ENCODE measurements at places on chromosomes 2 and 18.
A peak's percentile ranks its signal among the peaks of the same experiment; 100 is the strongest.

GRCh38 chr2:239876271-239876947, 148.7 kb downstream of the NDUFA10 start:
- no peak for DNase-seq

DNA sequence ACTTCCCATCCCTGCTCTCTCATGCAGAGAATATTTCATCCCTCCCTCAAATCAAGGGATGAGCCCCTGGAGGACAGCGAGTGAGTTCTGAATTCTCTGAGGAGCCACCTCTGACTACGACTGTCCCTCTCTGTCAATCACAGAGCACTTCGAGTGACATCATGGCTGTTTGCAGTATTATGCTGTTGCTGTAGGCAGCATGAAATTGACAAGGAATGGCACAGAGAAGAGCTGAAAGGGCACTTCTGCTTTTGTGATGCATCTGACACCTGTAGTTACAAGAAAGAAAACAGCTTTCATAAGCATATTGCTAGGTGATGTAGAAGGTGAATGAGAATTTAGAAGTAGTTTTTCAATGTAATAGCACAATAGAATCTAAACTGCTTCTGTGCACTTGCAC, 166.9 kb downstream of the ARHGAP15 start:
- no peak for DNase-seq

DNA sequence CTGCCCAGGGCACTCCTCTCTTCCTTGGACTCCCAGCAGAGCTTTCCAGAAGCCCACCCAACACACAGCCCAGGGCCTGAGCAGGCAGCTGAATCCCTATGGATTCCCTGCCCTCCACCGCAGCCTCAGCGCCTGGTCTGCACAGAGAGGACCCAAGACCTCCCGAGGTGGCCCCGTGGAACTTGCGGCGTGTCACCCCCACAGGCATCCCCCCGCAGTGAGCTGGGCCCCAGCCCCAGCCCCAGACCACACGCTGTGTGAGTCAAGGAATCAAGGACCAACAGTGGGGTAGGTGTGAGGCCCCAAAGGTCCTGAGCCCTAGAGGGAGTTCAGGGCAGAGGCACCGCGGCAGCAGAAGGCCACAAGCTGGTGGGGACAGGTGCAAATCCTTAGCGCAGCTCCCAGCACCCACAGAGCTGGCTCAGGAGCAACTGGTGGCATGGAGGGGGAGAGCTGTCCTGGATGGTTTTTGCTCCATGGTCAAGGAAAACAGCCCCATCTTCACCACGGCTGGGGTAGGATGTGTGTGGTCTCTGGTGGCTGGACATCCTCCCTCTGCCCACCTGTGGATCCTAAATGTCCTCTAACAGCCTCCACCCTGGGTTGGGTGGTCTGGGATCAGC, 8.5 kb downstream of the HS6ST1 start:
- no peak for DNase-seq

- no peak for DNase-seq
These were observed 19.6 kb upstream of the PTMA start for GRCh38 chr2:231688719-231689118.

GRCh38 chr2:20994130-20994529, 49.7 kb downstream of the APOB start:
- DNase-seq = peak; percentile 4

DNA sequence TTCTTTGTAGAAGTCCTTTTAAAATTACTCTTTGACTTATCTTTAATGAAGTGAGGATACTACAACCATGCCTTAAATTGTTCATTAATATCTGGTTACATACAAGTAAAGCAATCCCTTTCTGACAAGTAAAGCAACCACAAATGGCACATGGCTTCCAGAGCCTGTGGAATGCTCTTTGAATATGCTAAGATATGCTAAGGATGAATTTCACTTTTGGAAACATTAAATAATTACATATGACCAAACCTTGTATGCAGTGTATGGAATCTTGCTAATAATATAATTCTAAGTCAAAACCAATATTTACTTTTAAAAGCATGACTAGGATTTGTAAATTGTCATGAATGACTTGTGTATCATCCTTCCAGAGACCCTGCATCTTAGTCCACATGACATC, 1711.2 kb upstream of the CELF4 start:
- DNase-seq = no peak
